ENCODE measurements at places on chromosomes 1 and 21. TPM values are rescaled to one million over a fixed set of nuclear protein-coding genes. Genes with fewer than 3 reads are reported as not detected.

Gene ASCL5
- not detected for total RNA-seq

Gene PLA2G2E
- not detected for total RNA-seq

Gene ZNF648
- total RNA-seq = not detected

Gene KCNT2
- total RNA-seq = 4.2 TPM

Gene LAPTM5
- total RNA-seq = 0.44 TPM
